Stomach (tissue), 19 donors: ENCODE measurements at places on chromosomes 7 and 10. TPM values are rescaled to one million over a fixed set of nuclear protein-coding genes. Genes with fewer than 3 reads are reported as not detected.

DNA sequence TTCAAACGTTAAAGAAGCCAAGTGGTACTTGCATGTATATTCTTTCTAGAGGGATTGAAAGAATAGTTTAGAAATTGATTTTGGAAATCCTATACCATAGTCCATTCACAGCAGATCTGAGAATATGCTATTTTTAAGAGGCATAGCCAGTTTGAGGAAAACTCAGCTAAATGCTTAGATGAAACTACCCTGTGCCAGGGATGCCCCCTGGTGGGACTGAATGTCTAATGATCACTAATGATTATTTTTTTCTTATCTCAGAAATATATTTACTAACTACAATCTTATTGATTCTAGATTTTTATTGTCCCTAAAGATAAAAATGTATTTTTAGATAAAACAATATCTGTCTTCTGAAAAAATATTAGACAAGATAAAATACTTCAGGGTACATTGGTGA lies 844.9 kb upstream of the PHF14 start:
- peak; percentile 39 for DNase-seq

Gene MMRN2
- 1.8 TPM for total RNA-seq

Gene DGKI
- total RNA-seq = not detected

DNA sequence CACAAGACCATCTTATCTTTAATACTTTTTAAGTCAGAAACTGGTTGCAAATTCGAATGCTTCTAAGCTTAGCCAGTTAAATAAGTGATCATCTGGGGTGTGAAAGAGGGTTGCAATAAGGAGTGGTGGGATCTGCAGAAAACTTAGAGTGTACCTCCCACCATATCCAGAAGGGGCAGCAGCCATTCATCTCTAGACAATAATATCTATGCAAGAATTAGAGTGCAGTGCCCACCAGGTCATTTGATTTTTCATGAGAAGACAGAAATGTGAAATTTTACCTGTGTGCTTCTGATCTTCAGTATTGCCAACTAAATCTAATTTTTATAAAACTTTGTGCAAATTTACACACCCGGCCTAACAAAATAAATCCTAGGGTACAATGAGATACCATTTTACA lies 127.2 kb upstream of the SP4 start:
- no peak for DNase-seq

GRCh38 chr10:81847675-81848074 lies 27.3 kb upstream of the NRG3 start:
- DNase-seq = no peak

Gene THAP5
- 73.2 TPM for total RNA-seq

- DNase-seq = no peak
These were observed 768.3 kb downstream of the SORCS1 start for GRCh38 chr10:106396192-106396591.

DNA sequence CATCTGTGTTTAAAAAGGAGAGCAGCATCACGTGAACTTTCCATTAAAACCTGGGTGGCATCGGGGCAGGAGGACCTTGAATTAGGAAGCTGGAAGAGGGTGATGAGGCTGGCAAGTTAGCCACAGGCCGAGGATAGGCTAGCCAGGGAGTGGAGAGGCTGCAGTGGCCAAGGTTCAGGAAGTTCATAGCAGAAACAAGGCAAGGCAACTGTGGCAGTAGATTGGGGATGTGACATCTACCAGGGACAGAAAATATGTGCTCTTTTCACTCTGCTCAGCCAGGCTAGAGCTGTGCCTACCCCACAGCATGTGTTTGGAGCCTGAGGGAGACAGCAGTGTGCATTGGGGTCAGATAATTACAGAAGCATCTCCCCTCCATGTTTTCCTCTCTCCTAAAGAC lies 2.2 kb upstream of the INPP5F start:
- DNase-seq = no peak

Gene TEX36
- not detected for total RNA-seq

DNA sequence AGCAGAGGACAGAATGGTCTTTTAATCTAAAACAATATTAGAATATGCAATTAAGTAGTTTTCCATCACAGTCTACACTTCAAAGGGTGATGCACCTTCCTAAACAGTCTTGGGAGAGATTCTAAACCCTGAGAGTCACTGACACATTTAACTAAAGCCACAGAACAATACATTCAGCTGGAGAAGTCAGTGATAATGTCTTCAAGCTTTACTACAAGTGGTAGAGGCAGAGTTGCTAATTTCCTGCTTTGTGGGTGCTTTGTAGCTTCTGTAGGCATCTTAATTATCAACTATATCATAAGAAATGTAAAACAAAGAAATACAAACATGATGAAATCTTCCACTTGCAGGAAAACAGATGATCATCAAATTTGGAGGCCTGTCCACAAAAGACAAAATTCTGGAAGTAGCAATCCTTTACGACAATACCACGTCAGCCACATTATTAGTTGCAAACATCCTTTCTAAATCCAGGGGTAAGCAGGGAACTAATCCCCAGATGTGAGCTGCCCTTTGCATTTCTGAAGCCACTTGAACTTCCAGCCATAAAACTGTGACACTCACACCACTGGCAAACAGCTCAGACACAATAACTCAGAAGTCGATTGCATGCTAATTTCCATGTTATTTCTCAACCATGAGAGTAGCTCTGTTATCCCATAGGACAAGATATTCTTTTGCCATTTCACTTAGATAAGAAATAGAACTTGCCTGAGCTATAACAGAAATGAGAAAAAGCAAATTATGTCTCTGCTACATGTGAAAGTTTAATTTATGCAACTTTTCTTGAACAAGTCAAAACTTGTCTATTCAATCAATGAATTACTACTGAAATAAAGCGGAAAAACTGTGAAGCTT lies 212.2 kb downstream of the FAM107B start:
- DNase-seq = no peak

Gene OR6V1
- total RNA-seq = not detected
